ENCODE measurements at places on chromosomes 7 and 10.

DNA sequence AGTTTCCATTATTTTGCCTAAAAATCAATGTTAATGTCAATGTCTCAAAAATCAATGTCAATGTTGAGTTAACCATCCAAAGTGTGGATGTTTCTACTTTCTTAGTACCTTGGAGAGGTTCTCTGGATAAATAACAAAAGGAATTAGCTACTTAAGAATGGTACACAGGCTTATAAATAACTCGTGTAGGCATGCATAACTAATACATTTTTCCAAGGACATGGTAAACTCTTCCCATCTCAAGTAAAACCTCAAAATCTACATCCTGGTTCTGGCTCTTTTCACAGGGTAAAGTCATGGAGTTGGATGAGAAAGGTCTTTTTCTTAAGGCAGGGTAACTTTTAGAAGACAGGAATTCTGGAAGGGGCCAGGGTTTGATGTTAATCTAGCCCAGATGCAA is 59.9 kb downstream of the CAV1 start:
- H3K27me3 ChIP-seq, result no peaks in the 10 kb centered on the region
- DNase-seq, result no peak

DNA sequence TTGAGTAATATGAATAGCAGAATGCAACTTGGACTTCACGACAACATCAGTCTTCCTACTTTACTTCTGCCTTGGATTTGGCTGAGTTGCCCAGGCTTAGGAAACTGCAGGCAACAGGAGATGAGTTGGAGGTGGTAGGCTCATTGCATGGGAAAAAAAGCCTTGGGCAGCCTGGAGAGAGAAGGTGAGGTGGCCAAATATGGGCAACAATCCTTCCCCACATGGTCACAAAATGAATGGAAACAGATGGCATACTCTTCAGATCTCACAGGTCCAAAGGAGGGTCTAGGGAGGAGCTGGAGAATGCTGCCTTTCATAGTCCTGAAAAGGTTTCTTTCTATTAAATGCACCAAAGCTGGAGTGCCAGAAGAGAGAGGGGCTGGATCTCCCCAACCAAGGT is 128.6 kb upstream of the AOAH start:
- H3K27me3 ChIP-seq, result no peaks in the 10 kb centered on the region
- H3K4me1 ChIP-seq, result no peaks in the 10 kb centered on the region
- no peak for DNase-seq
- no peak overlapping the region for H3K27ac ChIP-seq

GRCh38 chr10:18158773-18159265 is 18.6 kb downstream of the CACNB2 start:
- H3K27ac ChIP-seq, result no peak overlapping the region
- no peaks in the 10 kb centered on the region for H3K4me1 ChIP-seq
- no peaks in the 10 kb centered on the region for H3K36me3 ChIP-seq
- H3K27me3 ChIP-seq, result no peaks in the 10 kb centered on the region

DNA sequence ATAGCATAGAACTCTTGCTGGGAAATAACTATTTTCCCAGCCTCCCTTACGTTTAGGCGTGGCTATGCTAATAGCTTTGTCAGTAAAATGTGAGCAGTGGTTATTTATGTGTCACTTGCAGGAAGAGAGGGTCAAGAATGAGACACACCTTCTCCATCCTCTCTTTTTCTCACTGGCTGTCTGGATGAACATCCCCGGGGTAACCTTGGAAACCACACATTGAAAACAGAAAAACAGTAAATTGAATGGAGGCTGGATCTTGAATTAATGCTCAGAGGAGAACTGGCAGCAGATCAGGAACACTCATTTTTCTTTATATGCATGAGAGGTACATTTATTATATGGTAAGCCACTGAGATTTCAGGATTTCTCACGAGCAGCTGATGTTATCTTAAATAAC is 127.6 kb downstream of the DNAJB9 start:
- no peak overlapping the region for H3K27ac ChIP-seq
- no peaks in the 10 kb centered on the region for H3K27me3 ChIP-seq
- DNase-seq, result no peak

DNA sequence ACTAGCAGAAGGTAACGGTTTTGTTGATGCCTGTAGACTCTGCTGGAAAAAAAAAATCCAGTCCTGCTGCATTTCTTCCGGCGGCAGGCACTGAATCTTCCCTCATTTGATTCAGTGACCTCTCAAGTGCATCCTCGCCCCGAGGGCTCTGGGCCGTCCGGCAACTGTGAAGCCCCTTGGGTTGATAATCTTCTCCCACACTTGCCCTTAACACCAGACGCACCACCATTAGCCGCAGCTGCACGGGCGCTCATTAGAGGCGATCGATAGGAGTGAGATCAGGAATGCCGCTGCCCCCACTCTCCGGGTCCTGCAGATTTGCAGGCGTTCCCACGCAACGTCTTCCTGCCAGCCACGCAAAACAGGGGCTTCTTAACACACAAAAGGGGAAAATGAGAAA is 200.0 kb upstream of the MKI67 start:
- no peak overlapping the region for H3K27ac ChIP-seq
- H3K4me1 ChIP-seq, result no peaks in the 10 kb centered on the region
- no peaks in the 10 kb centered on the region for H3K36me3 ChIP-seq
- no peak for DNase-seq
- H3K27me3 ChIP-seq, result no peaks in the 10 kb centered on the region

- no peaks in the 10 kb centered on the region for H3K27me3 ChIP-seq
- no peaks in the 10 kb centered on the region for H3K36me3 ChIP-seq
- no peak overlapping the region for H3K4me3 ChIP-seq
- H3K4me1 ChIP-seq, result peaks cover 7% of the 10 kb centered on the region
- no peak for DNase-seq
These were observed 353.2 kb upstream of the KLF6 start for GRCh38 chr10:4138146-4138721.

DNA sequence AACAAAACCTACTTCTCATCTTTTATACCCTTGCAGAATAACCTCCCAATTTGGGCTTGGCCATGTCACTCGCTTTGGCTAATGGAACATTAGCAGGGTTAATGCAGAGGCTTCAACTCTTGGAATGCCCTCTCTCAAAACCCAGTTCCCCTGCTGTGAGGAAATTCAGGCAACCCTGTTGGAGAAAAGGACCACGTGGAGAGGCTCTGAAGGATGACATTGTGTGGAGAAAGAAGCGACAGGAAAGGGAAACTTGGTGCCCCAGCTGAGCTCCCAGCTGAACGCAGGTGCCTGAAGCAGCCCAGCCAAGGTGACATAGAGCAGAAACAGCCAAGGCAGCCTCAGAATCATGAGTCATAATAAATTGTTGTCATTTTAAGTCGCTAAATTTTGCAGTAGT is 214.2 kb upstream of the GHITM start:
- no peaks in the 10 kb centered on the region for H3K4me1 ChIP-seq
- no peaks in the 10 kb centered on the region for H3K36me3 ChIP-seq
- no peak for DNase-seq
- H3K27ac ChIP-seq, result no peak overlapping the region
- H3K27me3 ChIP-seq, result no peaks in the 10 kb centered on the region
- no peak overlapping the region for H3K4me3 ChIP-seq

DNA sequence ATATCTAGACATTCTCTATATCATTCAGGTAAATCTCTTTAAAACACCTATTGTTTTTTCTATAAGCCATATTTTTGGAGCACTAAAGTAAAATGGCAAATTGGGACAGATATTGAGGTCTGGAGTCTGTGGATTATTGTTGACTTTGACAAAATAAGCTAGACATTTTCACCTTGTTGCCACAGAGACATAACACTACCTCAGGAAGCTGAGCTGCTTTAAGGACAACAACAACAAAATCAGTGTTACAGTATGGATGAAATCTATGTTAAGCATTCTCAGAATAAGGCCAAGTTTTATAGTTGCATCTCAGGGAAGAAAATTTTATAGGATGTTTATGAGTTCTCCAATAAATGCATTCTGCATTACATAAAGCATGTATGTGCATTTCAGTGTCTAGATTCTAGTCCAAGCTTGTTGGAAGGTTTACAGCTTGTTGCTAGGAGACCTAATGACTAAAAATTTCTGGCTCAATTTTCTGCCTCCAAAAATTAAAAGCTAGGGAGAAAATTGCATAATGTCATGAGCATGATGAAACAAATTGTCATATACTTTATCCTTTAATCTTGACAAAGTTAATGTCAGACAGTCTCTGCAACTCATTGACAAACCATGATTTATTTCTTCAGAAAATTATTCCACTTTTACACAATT is 18.3 kb downstream of the LIPM start:
- no peak overlapping the region for H3K27ac ChIP-seq
- H3K4me1 ChIP-seq, result peaks cover 33% of the 10 kb centered on the region
- no peaks in the 10 kb centered on the region for H3K36me3 ChIP-seq

DNA sequence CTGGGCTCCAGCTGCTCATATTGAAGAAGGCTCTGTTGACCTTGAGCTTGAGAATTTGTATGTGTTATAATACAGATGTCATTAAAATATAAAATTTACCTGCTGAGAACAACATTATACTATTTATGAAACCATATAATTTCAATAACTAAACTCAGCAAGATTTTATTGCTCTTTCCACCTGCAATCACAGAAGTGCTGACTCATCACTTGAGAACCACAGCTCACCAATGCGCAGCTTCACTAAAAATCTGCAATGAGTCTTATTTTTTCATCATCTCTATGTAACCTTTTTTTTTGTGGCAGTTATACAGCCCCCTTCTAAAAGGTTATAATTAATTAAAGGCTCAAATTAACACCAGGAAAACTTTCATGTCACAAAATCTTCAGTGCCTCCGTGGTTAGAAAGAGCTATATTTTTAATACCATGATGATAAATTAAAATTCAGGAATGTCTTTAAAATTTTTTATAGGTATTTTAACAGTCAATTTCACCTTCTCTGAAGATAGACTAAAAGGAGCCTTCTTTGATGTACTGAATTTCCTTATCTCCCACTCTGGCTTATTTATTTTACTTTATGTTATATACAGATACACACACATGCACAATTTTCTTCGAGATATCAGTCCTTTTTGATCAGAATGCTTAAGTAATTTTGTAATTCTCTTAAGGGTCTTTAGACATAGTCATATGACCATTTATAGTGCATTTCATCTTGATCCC is 102.7 kb downstream of the EVX1 start:
- no peak overlapping the region for H3K27ac ChIP-seq
- DNase-seq, result no peak
- H3K4me3 ChIP-seq, result no peak overlapping the region

DNA sequence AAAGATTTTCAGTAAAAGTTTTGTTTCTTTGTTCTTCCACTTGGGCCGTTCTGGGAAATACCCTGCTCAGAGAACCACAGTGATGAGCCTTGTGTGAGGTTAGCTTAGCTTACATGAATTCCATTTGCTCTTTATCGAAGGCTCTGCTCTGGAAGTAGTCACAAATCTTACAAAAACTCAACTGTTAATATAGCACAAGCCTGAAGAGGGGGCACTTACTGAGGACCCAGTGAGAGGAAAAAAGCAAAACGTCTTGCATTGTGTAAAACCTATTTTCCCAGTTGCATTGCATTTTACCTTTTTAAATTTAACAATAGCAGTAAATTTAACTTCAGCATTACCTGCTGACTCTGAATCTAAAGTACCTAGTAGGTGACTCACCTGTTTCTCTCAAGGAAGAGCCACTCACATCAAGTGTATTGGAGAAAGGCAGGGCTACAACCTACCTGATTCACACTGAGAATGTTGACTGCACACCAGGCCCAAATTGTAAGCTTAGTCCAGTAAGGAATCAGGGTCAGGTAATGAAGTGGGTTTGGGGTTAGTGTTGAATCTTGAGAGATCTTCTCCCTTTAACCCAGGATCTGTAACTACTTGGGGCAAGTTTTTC is 42.3 kb downstream of the PPP1R17 start:
- no peak overlapping the region for H3K27ac ChIP-seq
- no peak for DNase-seq
- no peak overlapping the region for H3K4me3 ChIP-seq
- no peaks in the 10 kb centered on the region for H3K4me1 ChIP-seq
- H3K27me3 ChIP-seq, result no peaks in the 10 kb centered on the region

DNA sequence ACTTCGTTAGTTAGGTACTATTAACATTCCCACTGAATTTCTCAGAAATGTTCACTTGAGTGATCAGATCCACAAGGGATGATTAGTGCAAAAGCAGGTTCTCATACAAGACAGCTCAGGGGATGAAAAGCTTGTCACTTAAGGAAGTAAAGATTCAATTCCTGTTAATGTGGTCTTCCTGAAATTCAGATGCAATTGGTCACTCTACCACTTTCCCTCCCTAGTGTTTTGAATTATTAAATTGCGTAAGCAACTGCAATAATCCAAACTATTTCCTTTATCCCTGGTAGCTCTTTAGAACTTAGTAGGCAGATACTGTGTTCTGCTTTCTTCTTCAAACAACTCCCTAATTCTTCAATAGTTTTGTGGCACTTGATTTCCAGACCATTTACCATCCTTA is 121.4 kb downstream of the MAGI2 start:
- H3K36me3 ChIP-seq, result no peaks in the 10 kb centered on the region
- no peaks in the 10 kb centered on the region for H3K27me3 ChIP-seq
- no peak overlapping the region for H3K27ac ChIP-seq
- H3K4me3 ChIP-seq, result no peak overlapping the region

DNA sequence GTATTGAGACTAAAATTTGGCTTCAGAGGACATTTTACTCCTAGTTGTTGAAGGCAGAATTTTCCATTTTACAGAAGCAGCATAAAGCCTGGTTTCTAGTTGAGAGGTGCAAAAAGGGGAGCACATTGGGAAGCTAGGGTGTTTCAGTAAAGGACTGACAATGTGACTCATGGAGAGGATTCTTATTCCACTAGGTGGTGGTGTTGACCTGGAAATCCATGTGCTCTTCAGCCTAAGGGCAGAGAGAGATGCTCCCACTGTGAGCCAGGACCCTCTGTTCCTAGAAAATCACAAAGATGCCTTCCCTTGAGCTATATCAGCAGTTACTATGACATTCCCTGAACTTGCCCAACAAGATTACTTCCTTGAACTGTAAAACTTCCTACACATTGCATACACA is 687.8 kb downstream of the IPMK start:
- H3K4me1 ChIP-seq, result no peaks in the 10 kb centered on the region
- H3K36me3 ChIP-seq, result no peaks in the 10 kb centered on the region
- H3K4me3 ChIP-seq, result no peak overlapping the region
- H3K27ac ChIP-seq, result no peak overlapping the region

DNA sequence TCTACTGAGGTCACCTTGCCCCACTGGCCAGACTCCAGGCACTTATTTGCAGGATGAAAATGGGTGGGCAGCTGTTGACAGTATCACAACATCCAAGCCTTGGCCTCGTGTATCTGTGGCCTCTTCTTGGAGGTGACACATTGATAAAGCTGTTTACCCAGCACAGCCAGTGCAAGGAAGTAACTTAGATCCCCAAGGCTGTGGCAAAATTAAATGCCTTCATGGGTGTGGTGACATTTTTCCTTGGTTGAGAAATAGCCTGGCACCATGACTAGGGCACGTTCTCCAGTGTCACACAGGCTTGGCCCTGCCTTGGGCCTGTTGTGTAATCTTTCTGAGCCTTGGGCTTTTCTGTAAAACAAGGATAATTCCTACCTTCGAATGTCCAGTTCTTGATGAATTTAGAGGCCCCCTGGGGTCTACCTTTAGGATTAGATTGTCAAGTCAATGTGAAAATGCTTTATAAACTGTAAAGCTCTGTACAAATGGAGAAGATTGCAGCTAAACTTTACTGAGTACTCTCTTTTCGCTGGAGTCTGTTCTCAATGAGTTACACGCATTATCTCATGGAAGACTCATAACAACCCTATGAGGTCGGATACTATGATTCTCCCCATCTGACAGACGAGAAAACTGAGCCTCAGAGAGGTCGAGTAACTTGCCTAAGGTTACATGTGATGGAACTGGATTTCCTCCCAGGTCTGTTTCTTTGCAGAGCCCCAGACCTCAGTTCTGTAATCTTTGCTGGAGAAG is 46.7 kb upstream of the LOXL4 start:
- H3K27me3 ChIP-seq, result no peaks in the 10 kb centered on the region
- no peaks in the 10 kb centered on the region for H3K36me3 ChIP-seq
- no peak overlapping the region for H3K27ac ChIP-seq
- H3K4me1 ChIP-seq, result no peaks in the 10 kb centered on the region
- H3K4me3 ChIP-seq, result no peak overlapping the region

Measured in CD8-positive, alpha-beta memory T cell (primary cell).